Epithelial cell of umbilical artery (primary cell): ENCODE measurements at places on chromosomes 12 and 14. TPM values are rescaled to one million over a fixed set of nuclear protein-coding genes. Genes with fewer than 3 reads are reported as not detected.

Gene CLMN
- 5.5 and 7.8 TPM in 2 replicates for total RNA-seq

Gene SERPINA4
- total RNA-seq: not detected in 2 replicates

Gene LIN7A
- 1.8 and 3.6 TPM in 2 replicates for total RNA-seq

Gene SOAT2
- total RNA-seq: not detected in 2 replicates

Gene ZDHHC17
- total RNA-seq: 44.7 and 45.8 TPM in 2 replicates

Gene KRT2
- not detected in 2 replicates for total RNA-seq

Gene LRTM2
- total RNA-seq: not detected in 2 replicates

Gene AKAP6
- under 0.01 and 0.15 TPM in 2 replicates for total RNA-seq
